Inflammatory macrophage treated with lipopolysaccharide for 4 hours (primary cell): ENCODE measurements at places on chromosomes 6 and 20.

DNA sequence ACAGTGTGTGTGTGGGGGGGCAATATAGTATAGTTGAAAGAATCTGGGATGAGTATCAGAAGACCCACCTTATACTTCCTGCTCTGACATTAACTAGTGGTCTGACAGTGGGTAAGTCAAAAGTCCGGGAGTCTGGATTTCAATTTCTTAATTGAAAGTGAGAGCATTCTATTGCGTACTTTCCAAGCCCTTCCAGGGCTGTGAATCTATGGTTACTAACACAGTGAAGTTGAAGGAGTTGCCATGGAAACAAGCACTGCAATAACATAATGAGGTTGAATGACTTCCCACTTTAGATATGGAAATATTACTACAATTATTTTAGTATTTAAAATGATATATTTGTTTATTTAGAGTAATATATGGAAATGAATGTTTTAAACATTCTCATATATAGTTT is 80.2 kb downstream of the MLIP start:
- DNase-seq: peak; percentile 90

DNA sequence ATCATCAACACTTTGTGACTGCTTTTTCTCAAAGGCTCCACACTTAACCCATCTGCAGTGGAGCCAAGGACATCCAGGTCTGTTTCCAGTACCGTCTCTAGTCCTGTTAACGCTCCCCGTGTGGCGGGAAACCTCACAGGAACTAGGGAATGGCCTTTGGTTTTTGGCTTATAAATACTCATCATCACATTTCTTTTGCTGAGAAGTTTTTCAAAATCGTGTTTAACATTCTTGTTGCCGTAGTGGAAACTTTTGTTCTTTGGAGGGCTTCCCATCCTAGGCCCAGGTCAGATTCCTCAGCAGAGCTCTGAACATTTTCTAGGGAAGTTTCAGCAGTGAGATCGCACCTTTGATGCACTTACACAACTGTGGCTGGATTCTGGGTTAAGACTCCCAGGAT is 24.6 kb downstream of the DAAM2 start:
- no peak for DNase-seq

GRCh38 chr6:5517796-5518195 is 256.5 kb downstream of the FARS2 start:
- no peak for DNase-seq

DNA sequence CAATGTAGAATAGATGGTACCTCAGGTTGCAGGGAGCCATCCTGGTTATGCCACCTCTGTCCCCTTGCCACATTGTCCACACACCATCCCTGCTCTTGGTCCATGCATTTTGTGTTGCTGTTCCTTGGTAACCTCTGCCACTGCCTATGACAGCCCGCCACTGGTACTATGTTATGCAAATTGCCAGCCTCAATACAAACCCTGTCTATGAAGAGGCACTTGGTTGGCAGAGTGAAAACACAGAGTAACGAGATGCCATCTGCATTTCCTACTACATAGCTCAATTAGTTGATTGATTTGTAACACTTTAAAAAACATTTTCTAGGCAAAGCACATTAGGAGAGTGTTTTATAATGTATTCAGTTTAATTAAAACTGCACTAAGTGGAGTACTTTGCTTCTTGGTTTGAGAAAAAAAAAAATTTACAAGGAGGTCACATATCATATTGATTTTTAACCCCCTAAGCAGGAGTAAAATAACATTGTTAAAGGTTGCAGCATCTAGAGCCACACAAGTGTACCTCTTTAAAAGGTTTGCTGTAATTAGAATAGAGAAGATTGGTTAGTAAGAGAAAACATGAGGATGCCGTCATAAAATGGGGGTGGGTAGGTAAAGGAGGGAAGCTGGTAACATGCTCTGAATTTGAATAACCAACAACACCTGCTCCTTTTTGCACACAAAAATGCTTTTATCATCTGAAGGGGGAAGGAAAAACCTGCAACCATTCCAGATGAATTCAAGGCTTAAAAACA is 817.1 kb downstream of the KIF16B start:
- DNase-seq: no peak

DNA sequence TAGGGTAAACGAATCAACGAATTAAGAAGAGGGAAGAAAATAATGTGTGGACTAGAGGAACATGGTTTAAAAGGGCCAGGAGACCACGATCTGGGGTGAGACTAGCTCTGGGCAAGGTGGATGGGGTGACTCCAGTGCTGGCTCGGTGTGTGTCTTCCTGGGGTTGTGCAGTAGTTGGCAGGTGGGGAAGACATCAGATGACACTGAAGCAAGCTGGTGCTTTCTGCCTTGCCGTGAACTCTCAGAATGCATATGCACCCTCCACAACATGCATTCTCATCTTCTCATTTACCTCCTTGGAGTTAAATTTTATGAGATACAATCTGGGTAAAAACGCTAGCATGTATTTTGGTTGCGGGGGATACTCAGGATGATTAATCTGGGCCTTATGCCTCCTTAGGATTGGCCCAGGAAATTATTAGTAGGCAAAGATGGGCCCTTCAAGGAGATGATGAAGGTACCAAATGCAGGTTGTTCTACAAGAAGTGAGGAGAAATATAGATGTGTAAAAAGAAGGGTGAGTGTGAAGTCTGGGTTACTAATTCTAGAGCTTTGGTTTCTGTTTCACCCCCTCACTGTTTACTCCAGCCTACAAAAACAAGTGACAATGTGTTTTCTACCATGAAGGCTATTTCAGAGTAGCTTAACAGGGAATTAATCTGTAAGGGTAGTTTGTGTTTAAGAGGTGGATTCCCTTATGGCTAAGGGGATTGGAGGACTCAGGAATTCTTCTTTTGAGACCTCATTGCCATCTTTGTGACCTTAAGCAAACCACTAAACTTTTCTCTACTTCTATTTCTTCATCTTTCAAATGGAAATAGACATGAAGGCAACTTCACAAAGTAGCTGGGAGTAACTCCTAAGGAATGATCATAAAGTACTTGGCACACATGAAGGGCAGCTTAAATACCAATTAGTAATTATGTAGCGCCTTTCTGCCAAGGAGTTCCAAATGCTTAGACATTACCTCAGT is 71.0 kb upstream of the SUPT3H start:
- no peak for DNase-seq

DNA sequence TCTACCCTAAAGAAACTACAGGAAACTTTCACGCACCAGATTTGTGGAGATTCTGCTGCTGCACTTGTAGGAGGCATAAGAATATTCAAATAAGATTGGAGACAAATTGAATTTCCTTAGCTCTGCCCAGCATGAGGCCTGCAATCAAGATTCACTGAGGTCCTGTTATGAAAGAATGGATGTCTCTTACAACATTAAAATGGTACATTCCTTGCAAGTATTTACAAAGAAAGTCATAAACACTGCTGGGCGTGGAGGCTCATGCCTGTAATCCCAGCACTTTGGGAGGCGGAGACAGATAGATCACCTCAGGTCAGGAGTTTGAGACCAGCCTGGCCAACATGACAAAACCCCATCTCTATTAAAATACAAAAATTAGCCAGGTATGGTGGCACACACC is 74.0 kb upstream of the MAP3K4 start:
- no peak for DNase-seq

DNA sequence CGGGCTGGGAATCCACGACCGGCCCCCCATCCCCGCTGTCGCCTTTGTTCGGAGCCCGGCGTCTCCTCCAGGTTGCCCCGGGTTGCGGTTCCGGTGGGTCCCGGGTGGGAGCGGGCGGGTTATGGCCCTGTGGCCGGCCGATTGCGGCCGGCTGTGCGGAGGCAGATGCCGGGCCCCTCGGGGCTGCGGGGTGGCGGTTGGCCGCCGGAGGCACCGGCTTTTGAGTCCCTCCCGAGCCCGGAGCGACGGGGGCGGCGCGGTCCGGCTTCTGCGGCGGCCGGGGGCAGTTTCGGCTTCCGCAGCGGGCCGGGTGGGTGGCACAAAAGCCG is 431 bp downstream of the LOC128125822 start:
- no peak for DNase-seq

DNA sequence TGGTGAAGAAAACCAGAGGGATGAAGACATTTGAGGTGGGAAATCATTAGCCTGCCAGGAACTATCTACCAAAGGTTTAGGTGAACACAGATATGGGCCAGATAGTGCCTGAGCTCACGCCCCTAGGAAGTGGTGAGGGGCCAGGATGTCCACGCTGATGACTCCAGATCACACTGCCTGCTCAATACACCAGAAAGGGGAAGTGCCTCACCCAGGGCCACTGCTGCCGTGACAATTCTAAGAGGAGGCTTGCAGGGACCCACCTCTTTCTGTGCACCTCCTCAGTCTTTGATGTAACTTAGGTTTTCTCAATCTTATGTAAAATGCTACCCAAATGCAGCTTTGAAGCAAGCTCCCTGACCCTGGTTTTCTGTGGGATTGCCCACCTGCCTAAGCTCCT is 5.4 kb upstream of the RAB44 start:
- peak; percentile 71 for DNase-seq

DNA sequence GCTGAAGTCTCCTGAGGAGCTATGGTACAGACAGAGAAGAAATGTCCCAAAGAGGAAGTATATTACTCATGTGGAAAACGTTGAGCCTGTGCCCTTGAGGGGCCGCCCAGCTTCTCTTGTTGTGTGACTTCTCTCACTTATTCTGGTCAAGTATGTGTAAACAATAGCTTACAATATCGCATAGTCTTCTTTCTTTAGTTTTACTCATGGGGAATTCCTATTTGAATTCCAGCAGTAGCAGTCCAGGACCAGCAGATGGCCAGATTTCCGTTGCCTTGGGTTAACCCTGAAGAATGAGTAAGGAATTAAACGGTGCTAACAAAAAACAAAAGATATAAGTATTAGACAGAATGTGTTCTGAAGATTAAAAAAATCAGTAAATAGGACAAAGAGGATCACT is 522.0 kb upstream of the GJE1 start:
- no peak for DNase-seq

- no peak for DNase-seq
Observed at GRCh38 chr6:149044528-149044927, 273.0 kb upstream of the TAB2 start.
